Gastrocnemius medialis (tissue), 4 donors: ENCODE measurements at places on chromosomes 11 and 22. TPM values are rescaled to one million over a fixed set of nuclear protein-coding genes. Genes with fewer than 3 reads are reported as not detected.

The GRM5 gene
- not detected for total RNA-seq

DNA sequence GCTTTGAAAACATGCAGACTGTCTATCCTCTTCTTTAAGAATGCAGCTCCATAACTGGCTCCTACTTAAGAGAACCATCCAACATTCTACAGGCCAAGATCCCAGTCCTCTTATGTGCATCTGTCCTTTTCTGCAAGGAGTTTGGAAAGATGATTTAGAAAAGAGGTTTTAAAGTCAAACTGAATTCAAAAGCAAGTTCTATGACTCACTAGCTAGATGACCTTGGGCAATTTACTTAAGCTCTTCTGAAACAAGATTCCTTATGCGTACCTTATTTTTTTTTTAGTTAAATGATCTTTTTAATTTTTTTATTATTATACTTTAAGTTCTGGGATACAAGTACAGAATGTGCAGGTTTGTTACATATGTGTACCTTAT lies 29.2 kb downstream of the GUCY1A2 start:
- H3K36me3 ChIP-seq = no peaks in the 10 kb centered on the region
- H3K27me3 ChIP-seq = no peaks in the 10 kb centered on the region
- H3K4me3 ChIP-seq = no peak overlapping the region
- DNase-seq = no peak
- H3K4me1 ChIP-seq = no peaks in the 10 kb centered on the region

The CNTF gene
- 8.5 TPM for total RNA-seq

- H3K27ac ChIP-seq = no peak overlapping the region
- H3K36me3 ChIP-seq = no peaks in the 10 kb centered on the region
- H3K4me1 ChIP-seq = no peaks in the 10 kb centered on the region
- H3K27me3 ChIP-seq = peaks cover 8% of the 10 kb centered on the region
- DNase-seq = no peak
Measured at GRCh38 chr11:17014833-17015626, 816 bp upstream of the PLEKHA7 start.

DNA sequence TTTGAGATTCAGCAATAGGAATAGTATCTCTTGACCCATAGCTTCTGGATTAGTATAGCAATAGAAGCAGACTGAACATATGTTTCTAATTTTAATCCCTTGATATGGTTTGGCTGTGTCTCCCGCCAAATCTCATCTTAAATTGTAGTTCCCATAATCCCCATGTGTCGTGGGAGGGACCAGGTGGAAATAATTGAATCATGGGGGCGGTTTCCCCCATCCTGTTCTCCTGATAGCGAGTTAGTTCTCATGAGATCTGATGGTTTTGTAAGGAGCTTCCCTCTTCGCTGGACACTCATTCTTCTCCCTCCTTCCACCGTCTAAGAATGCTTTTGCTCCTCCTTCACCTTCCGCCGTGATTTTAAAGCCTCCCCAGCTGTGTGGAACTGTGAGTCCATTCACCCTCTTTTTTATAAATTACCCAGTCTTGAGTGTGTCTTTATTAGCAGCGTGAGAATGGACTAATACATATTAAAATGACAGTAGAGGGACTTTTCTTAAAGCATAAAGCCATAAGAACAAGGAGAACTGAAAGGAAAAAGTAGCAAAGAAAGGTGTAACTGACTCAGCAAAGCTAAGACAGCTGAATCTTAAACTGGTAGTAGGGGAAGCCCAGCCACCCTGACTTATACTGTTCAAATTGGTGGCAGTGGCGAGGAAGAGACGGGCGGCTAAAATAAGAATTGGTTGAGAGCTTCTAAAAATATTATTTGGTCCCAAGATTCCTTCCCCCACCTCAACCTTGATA lies 20.3 kb upstream of the SLN start:
- H3K27me3 ChIP-seq = no peaks in the 10 kb centered on the region
- H3K4me3 ChIP-seq = no peak overlapping the region
- DNase-seq = no peak
- no peaks in the 10 kb centered on the region for H3K4me1 ChIP-seq
- H3K36me3 ChIP-seq = no peaks in the 10 kb centered on the region

- H3K4me1 ChIP-seq = peaks cover 6% of the 10 kb centered on the region
- H3K36me3 ChIP-seq = no peaks in the 10 kb centered on the region
- H3K27me3 ChIP-seq = no peaks in the 10 kb centered on the region
- no peak for DNase-seq
- no peak overlapping the region for H3K27ac ChIP-seq
Measured at GRCh38 chr11:132475026-132475425, 1057.3 kb downstream of the OPCML start.

GRCh38 chr11:62400760-62401159 lies 18.1 kb upstream of the SCGB1A1 start:
- no peaks in the 10 kb centered on the region for H3K27me3 ChIP-seq
- peak overlapping the region; percentile 57 for H3K27ac ChIP-seq
- H3K4me1 ChIP-seq = peaks cover 45% of the 10 kb centered on the region
- DNase-seq = peak; percentile 80
- H3K4me3 ChIP-seq = no peak overlapping the region

- no peaks in the 10 kb centered on the region for H3K36me3 ChIP-seq
- H3K4me1 ChIP-seq = no peaks in the 10 kb centered on the region
- H3K27me3 ChIP-seq = no peaks in the 10 kb centered on the region
- H3K27ac ChIP-seq = no peak overlapping the region
Measured at GRCh38 chr22:35034963-35035362, 31.0 kb upstream of the ISX start.

DNA sequence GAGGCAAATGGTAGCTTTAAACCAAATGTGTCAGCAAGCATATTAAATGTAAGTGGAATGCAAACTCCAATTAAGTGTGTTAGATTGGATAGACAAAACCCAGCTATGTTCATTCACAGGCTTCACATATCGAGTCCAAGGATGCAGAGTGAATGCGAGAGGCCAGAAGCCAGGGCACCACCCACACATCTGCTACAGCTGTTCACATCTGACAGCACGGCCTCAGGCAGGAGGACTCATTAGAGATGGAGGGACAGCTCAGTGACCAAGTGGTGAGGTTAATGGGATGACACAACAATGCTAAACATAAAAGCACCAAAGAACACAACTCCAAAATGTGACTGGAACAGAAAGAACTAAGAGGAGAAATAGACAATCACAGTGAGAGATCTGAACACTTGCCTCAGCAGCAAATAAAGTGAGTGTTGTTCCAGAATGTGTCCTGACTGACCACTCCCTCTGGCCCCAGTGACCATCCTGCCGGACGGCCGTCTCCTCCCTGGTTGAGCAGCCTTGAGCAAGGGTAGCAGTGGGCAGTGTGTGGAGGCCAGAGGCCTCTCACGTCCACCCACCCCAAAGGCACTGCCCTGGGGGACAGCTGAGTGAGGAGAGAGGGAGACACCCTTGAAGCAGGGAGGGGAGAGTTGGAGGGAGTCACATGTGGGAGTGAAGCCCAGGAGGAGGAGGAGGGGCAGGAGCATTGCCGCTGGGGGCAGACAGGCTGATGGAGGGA lies 23.8 kb downstream of the ALG12 start:
- no peak overlapping the region for H3K27ac ChIP-seq
- no peaks in the 10 kb centered on the region for H3K27me3 ChIP-seq
- peaks cover 12% of the 10 kb centered on the region for H3K4me1 ChIP-seq
- peaks cover under 1% of the 10 kb centered on the region for H3K36me3 ChIP-seq

DNA sequence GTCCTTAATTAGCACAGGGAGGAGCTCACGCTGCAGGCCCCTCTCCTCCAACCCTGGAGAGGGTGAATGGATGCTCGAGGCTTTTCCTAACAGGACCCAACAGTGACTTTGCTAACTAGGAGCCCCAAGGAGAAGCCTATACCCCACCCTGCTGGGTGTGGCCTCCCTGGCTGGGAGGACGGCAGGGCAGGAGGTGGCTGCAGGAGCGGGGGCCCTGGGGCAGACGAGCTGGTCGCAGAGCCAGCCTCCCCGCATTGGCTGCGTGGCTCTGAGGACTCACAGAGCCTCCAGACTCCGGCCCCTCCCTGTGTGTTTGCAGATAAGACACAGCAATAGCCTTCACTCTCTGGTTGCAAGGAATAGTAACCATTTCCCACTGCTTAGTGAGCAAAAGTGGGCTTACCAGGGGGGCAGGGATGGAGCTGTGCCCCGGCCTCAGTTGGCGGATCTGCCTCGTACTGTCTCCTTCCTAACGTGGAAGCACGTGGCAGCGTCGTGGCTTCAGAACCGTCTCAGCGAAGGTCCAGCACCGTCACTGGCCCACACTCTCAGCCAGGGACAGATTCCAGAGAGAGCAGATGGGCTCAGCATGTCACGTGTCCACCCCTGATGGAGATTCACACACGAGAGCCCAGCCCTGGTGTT lies 1087.5 kb downstream of the BRD1 start:
- H3K36me3 ChIP-seq = no peaks in the 10 kb centered on the region
- H3K27me3 ChIP-seq = no peaks in the 10 kb centered on the region
- H3K27ac ChIP-seq = no peak overlapping the region
- no peak for DNase-seq
- no peak overlapping the region for H3K4me3 ChIP-seq

- DNase-seq = no peak
- H3K27ac ChIP-seq = no peak overlapping the region
- no peaks in the 10 kb centered on the region for H3K27me3 ChIP-seq
Measured at GRCh38 chr11:13053255-13053917, 44.3 kb downstream of the RASSF10 start.

DNA sequence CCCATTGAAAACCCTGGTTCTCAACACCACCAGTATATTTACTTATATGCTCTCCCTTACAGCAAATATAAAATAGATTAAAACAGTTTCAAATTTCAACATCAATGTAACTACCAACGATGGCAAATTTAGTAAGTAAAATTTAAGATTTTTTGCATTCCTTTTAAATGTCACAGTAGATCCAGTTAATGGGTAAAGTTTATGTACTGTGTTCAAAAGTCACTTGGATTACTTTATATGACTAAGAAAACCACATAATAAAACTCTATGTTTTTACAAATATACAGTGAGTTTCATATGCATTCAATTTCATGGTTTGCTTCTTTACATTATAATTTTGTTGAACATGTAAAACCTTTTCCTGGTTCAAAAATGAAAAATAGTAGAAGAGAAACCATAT lies 364.6 kb downstream of the AASDHPPT start:
- no peaks in the 10 kb centered on the region for H3K27me3 ChIP-seq
- no peak overlapping the region for H3K4me3 ChIP-seq
- no peaks in the 10 kb centered on the region for H3K36me3 ChIP-seq
- no peak overlapping the region for H3K27ac ChIP-seq

The XKR3 gene
- total RNA-seq = not detected

DNA sequence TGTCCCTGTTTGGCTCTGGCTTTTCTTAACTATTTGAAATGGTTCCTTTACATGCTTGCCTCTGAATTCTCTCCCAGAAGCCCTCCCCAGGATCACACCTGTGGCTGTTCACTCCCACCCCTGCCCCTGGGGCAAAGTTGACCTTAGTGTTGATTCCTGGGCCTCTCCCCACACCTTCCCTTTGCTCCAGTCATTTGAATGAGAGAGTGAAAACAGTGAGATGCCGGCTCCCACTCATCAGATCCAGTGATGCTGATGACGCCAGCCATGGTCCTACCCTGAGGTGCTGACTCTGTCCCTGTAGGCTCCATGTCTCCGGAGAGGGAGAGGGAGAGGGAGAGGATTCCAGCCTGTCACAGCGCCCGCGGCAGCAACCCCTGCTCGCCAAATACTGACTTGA lies 40.7 kb downstream of the LRP5 start:
- no peaks in the 10 kb centered on the region for H3K27me3 ChIP-seq
- no peaks in the 10 kb centered on the region for H3K36me3 ChIP-seq
- H3K4me1 ChIP-seq = peaks cover 16% of the 10 kb centered on the region
- DNase-seq = no peak

The UQCR10 gene
- total RNA-seq = 164 TPM

The FLRT1 gene
- not detected for total RNA-seq

DNA sequence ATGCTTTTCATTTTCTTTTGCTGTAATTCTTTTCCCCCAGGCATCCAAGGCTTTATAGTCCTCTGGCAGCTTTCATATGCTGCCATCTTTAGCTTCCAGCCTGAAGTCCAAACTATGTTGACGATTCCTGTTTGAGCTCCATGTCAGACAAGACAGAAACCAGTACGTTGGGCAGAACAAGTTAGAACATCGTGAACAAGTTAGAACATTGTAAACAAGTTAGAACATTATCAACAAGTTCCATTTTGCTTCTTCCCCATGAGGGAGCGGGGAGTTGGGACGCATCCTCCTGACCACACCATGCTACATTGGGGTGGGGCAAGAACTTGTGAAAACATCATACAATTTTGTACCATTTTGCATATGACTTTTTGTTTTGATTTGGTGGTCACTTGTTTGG lies 23.9 kb downstream of the GLB1L2 start:
- no peak overlapping the region for H3K27ac ChIP-seq
- no peak overlapping the region for H3K4me3 ChIP-seq
- H3K36me3 ChIP-seq = no peaks in the 10 kb centered on the region
- no peaks in the 10 kb centered on the region for H3K27me3 ChIP-seq
- no peaks in the 10 kb centered on the region for H3K4me1 ChIP-seq

- no peak for DNase-seq
- no peak overlapping the region for H3K4me3 ChIP-seq
- no peaks in the 10 kb centered on the region for H3K36me3 ChIP-seq
- no peaks in the 10 kb centered on the region for H3K4me1 ChIP-seq
- no peaks in the 10 kb centered on the region for H3K27me3 ChIP-seq
- no peak overlapping the region for H3K27ac ChIP-seq
Measured at GRCh38 chr11:4433856-4434255, 15.2 kb upstream of the OR52K2 start.

- DNase-seq = no peak
- H3K27ac ChIP-seq = peak overlapping the region; percentile 66
- H3K27me3 ChIP-seq = no peaks in the 10 kb centered on the region
Measured at GRCh38 chr11:86816251-86816726, 15.9 kb downstream of the PRSS23 start.

The KRTAP5-11 gene
- not detected for total RNA-seq

The ZDHHC8 gene
- 14.9 TPM for total RNA-seq

DNA sequence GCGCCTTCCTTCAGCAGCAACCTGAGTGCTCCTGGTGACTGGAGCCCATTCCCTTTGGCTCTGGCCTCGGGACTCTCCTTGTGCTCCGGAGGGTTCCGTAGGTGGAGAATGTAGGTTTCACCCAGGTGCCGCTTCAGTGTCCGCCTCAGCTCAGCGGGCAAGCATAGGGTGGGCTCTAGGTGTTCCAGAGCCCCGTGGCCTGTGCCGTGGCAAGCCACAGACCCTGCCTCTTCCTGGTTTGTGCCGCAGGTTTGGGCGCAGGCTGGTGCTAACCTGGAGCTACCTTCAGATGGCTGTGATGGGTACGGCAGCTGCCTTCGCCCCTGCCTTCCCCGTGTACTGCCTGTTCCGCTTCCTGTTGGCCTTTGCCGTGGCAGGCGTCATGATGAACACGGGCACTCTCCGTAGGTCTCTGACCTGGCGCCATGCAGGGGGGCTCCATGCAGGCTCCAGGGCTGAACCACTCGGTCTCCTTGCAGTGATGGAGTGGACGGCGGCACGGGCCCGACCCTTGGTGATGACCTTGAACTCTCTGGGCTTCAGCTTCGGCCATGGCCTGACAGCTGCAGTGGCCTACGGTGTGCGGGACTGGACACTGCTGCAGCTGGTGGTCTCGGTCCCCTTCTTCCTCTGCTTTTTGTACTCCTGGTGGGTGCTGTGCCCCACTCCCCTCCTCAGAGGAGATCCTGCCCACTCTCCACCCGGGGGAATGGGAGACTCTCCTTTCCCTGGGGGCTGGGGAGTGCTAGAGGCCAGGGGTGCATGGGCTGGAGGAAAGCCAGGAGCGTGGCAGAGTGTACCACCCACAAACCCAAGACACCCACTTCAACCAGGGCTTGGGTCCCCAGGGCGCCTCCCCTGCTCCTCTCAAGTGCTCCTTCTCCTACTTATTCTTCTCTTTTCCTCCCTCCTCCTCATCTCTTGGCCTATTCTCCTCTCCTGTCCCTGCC lies 2.4 kb downstream of the SLC22A12 start:
- no peaks in the 10 kb centered on the region for H3K27me3 ChIP-seq
- no peak overlapping the region for H3K27ac ChIP-seq
- no peak overlapping the region for H3K4me3 ChIP-seq
- H3K36me3 ChIP-seq = no peaks in the 10 kb centered on the region
- H3K4me1 ChIP-seq = no peaks in the 10 kb centered on the region

The CASP5 gene
- not detected for total RNA-seq
